NCI-H146 (cell line): ENCODE measurements at places on chromosomes 1 and 21.

- DNase-seq, result peak; percentile 30
Measured at GRCh38 chr1:33298623-33299277, 22.1 kb downstream of the A3GALT2 start.

- no peak for DNase-seq
Measured at GRCh38 chr1:89147678-89148658, 22.1 kb upstream of the GBP2 start.

- DNase-seq, result no peak
Measured at GRCh38 chr1:202248861-202249260, 55.3 kb downstream of the LGR6 start.

- DNase-seq, result no peak
Measured at GRCh38 chr1:16258591-16259135, 21.7 kb upstream of the CPLANE2 start.

- peak; percentile 91 for DNase-seq
Measured at GRCh38 chr1:153568367-153569099, 2.9 kb upstream of the S100A2 start.
